ENCODE measurements at places on chromosomes 12 and 14.

- DNase-seq: no peak
These were observed 159.2 kb downstream of the SYT1 start for GRCh38 chr12:79023784-79024183.

- DNase-seq: no peak
These were observed 46.3 kb downstream of the NTS start for GRCh38 chr12:85920324-85920947.

DNA sequence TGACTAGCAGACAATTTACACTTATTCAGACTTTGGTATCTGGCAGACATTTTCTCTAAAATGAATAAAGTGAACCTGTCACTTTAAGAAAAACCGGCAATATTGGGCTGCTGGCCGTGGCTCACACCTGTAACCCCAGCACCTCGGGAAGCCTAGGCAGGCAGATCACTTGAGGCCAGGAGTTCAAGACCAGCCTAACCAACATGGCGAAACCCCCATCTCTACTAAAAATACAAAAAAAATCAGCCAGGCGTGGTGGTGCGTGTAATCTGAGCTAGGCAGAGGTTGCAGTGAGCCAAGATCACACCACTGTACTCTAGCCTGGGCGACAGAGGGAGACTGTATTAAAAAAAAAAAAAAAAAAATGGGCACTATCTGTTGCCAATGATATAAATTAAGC lies 11.5 kb downstream of the DUSP16 start:
- no peak for DNase-seq

GRCh38 chr12:130160711-130161231 lies 1.5 kb upstream of the FZD10 start:
- DNase-seq: no peak

GRCh38 chr14:104080376-104081260 lies 4.9 kb upstream of the ASPG start:
- DNase-seq: no peak

- no peak for DNase-seq
These were observed 599.7 kb downstream of the SLC16A7 start for GRCh38 chr12:60195483-60195882.

DNA sequence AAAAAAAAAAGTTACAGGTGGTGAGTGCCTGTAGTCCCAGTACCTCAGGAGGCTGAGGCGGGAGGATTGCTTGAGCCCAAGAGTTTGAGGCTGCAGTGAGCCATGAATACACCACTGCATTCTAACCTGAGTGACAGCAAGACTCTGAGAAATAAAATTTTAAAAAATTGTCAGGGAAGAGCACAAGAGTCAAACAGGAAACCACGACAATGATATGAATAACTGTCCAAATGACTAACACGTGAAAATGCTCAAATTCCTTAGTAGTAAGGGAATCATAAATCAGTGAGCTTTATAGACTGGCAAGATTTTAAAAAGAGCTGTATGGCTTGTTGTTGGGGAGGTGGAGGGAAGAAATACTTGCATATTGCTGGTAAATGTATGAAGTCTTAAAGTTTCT lies 12.9 kb upstream of the ASPG start:
- DNase-seq: no peak

Measured in posterior cingulate gyrus (tissue), 11 donors.